Ecto neural progenitor cell (in vitro differentiated cells): ENCODE measurements at places on chromosomes 1 and 21.

DNA sequence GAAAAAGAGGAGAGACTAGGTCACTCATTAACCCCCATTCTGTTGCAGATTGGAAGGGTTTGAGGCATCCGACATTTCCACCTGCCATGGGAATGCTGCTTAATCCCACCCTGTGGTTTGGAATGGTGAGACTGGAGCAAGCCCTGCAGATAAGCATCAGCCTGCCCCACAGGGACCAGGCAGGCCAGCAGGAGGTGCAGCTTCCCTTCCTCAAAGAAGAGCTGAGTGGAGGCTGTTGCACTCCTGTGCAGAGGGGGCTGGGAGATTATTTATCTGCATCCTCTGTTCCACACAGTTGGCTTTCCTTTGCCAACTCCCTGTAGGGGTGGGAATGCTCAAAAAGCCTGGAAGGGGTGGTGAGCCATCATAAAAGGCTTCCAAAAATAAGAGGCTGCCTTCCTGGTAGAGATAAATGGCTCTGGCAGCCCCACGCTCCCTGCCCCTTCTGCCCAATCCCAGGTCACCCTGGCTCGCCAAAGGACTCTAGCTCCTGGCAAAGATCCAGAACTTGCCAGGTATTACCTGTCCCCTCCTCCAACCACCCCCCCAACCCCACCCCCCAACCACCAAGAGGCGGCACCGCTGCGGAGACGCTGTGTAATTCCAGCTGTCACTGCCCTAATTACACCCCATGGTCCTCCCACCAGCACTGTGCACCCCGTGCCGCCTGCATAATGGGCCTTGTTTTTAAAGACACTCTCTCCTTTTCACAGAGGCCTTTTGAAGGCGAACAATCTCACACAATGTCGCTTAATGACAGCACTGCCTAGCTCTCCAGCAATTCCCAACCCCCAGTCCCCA lies 83.0 kb upstream of the ZC3H12A start:
- peak; percentile 52 for DNase-seq

DNA sequence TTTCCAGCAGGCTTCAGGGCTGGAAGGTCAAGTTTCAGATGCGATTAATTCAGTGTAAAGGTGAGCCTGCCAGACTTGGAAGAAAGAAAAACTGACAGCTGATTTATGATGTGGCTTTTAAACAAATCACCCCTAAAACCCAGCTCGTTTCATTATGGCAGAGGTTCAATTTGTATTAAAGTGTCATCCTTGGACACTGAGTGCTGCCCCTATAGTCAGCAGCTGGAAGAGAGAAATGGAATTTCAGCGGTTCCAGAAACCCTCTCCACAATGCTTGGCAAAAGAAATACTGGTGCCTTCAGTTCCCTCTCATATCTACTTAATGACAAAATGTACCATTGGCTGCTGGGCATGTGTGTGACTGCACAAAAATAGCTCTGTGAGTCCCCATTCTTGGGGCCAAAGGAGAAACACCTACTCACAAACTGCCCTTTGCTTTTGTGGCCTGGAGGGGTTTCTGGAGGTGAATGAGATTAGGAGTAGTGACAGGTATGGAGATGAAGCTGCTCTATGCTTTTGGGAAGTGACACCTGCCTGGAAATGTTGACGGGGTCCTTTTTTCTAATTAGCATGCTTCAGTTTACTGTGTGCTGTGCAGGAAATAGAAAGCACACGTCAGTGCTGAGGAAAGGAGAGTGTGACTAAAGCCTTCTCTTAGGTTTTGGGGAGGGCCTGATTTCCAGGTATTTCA lies 95.1 kb upstream of the TSPAN2 start:
- no peak for DNase-seq

DNA sequence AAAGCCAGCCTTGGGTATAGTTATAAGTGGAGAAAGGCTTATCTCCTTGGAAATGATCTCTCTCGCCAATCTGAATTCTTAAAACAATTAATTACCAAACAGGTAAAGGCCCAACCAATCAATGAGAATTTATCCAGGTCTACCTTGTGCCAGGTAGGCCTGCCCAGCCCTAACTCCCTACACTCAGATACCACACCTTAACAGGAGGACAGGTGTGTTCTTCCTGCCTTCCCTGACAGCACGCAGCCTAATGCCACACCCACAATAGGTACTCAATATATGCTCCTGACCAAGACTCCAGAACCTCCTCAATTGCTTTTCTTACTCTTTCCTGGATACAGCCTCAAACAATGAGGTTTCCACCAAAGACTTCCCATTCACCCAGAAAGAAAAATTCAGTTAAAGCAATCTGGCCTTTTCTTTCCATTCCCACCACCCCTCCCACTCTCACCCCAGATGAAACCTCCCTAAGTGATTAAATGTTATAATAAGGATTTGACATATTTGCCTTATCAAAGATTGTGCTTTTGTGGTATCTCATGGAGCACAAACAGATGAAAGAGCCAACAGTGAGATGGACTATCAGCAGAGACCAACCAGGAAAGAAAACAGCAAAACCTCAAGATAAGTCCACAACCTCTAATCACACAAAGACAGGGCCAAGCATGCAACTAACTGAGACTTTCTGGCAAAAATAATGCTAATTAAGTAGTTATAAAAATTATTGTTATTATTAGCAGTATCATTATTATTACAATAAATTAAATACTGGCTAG lies 25.6 kb downstream of the TRABD2B start:
- DNase-seq, result no peak

GRCh38 chr1:55262822-55263221 lies 47.7 kb upstream of the USP24 start:
- no peak for DNase-seq

- DNase-seq, result no peak
These were observed 13.9 kb downstream of the DNAJC6 start for GRCh38 chr1:65323246-65323645.

DNA sequence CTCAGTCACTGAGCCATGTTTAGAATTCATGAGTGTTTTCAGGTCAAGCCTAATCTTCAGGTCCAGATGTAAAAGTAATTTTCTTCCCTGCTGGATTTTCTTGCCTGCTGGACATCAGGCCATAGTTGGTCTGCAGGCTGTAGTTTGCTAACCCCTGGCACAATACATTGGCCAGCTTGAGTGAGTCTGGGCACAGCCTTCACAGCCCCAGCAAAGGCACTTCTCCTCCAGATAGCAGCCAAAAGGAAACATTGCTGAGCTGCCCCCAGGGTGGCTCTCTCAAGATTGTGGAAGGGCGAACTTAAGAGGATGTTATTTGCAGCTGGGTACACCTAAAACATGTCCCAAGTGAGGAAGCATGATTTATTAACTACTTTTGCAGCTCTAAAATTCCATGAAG lies 126.8 kb downstream of the PIK3R3 start:
- DNase-seq, result peak; percentile 27

- no peak for DNase-seq
These were observed 7.3 kb upstream of the DEDD start for GRCh38 chr1:161139766-161140165.

- no peak for DNase-seq
These were observed 52.4 kb downstream of the XCL1 start for GRCh38 chr1:168628807-168629206.

GRCh38 chr1:4638345-4638729 lies 16.1 kb upstream of the AJAP1 start:
- no peak for DNase-seq

DNA sequence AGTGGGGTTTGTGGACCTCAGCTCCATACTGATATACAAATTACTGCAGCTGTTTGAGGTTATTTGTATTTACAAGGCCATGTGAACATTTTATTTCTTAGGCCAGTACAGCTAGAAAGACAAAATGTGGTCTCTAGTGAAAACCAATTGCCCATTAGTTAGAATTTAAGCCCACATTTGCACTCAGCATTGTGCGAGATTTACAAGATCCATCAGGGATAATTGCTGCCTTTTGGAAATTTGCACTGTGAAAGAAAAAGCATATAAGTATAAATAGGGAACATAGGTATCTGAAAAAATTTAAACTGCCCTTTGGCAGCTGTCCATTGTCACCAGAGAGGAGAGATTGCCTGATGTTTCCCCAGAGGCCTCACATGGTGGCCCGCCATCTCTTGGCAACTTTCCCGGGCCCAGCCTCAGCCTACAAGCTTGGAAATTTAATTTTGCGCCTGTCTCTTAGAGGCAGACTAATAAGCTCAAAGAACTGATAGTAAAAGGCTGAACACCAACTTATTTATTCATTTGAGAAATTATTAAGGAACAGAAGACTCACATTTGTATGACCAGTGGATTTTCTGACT lies 120.7 kb downstream of the MAP3K21 start:
- DNase-seq, result no peak

GRCh38 chr1:100122177-100122576 lies 10.6 kb downstream of the SASS6 start:
- no peak for DNase-seq

GRCh38 chr1:243926803-243927245 lies 76.8 kb upstream of the AKT3 start:
- no peak for DNase-seq

GRCh38 chr1:97778718-97779117 lies 142.1 kb downstream of the DPYD start:
- DNase-seq, result no peak

GRCh38 chr1:175842550-175842949 lies 99.2 kb upstream of the TNR start:
- DNase-seq, result no peak

DNA sequence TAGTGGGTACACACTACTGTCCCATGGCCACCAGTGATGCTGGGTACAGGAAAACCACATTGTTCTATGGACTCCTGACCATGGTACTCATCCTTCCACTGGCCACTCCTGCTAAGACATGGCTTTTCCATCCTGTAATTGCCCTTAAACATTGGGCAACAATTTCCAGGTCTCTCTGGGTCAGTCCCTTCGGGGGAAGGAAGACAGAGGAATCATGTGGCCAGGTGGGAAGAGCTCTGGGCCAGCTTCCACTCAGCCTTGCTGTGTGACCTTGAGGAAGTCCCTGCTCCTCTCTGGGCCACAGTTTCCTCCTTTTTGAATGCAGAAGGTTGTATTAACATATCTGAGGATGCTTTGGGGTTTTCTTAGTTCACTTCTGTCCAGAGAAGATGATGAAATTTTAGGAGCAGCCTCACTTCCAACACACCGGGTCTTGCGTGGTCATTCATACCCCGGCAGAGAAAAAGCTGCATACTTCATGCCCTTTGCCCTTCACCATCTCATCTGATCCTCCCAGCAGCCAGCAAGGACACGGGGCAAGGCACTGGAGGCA lies 50.8 kb downstream of the SRRM1 start:
- no peak for DNase-seq

DNA sequence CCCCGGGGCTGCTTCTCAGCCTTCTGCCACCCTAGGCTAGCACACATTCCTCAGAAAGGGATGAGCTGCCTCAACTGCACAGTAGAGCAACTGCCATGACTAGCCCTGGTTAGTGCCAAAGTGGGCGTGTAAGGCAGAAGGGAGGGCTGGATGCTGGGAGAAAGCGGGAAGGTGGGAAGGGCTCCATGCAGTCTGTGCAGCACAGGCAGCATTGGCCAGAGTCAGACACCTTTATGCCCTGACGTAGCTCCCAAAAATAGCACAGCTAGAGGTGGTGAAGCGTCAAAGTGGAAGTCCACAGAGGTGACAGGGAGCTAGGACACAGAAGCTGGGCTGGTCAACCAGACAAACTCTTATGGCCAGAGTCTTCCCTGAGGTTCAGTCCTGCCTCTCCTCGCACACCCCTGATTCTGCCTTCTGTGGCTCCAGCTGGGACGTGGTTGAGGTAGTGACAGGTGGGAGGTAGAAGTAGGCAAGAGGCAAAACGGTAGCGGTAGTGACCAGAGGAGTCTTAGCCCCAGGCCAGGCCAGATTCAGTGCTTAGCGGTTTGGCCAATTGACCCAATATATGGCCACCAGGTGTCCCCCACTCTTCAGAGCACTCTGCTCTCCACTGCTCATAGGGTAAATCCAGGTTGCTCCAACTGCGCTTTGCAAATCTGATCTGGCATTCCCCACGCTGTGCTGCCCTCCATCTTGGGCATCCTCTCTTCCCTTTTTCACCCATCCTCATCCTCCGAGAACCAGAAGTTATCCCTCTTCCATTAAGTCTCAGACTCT lies 45.6 kb downstream of the DDX20 start:
- DNase-seq, result no peak

GRCh38 chr1:218953386-218953785 lies 220.3 kb upstream of the LYPLAL1 start:
- no peak for DNase-seq

DNA sequence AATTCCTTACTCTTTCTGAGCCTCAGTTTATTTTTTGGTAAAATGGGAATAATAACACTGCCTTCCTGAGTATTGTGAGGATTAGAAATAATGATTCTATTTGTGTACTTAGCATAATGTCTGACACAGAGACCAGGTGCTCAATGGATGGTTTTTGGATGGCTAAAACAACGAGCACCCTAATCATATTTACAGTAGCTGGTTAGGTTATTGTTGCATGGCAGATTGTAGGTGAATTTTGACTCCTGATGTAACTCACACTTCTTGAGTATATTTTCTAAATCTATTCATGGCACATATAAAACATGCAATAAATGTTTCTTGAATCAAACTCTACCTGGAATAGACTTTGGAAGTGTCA lies 11.9 kb upstream of the DUSP10 start:
- DNase-seq, result no peak

- no peak for DNase-seq
These were observed 488.0 kb downstream of the AJAP1 start for GRCh38 chr1:5142389-5142788.

DNA sequence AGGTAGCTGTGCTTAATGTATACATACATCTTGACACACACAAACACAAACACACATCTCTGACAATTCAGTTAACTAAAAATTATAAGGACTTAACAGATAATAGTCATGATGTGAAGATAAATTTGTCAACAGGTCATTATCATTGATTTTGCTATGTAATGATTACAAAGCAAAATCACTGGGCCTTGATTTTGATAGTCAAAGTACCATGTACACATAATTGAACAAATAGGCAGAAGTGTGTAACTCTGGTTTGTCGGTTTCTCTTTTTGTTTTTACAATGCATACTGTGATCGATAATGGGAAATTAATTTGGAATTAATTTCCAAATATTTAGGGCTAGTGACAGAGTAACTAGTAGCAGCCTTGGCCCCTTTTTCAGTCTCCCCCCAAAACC lies 30.8 kb downstream of the PTBP2 start:
- no peak for DNase-seq

DNA sequence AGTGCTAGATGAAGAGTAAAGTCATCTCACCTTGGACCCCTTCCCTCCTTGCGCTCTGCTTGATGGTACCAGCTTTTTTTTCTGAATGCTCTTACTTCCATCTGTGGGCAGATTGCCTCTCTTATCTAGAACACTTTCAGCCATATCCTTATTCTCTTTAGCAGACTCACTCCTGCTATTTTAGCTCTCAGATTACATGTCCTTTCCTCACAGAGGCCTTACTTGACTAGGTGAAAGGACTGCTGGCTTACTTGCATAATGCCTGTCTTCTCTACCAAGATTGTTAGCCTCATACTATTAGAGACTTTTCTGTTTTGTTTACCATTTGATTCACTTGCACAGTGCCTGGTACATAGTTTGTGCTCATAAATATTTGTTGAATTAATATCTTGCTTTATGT lies 9.3 kb downstream of the IFI44 start:
- DNase-seq, result no peak
